ENCODE measurements at places on chromosomes 3 and 15.

DNA sequence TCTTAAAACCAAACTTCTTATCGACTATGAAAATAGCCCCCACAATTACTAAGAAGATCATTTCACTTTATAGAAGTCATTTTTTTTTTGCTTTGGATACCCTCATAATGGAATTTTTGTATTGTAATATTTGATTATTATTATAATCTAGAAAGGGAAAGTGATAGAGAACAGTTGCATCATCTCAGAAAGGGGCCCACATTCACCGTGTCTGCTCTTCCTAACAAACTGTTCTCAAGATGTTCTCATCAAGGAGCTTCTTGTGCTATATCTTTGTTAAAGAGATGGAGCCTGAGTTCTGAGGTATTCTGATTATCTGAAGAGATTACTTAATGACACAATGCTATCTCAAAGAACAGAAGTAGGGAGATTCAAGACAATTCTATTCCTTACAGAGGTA, 49.3 kb downstream of the MME start:
- DNase-seq = no peak

- no peak for DNase-seq
These were observed 80.0 kb downstream of the USP13 start for GRCh38 chr3:179732661-179733348.

- no peak for DNase-seq
These were observed 3.9 kb downstream of the CPOX start for GRCh38 chr3:98589331-98590036.

- no peak for DNase-seq
These were observed 46.2 kb downstream of the HMCES start for GRCh38 chr3:129324855-129325254.

- no peak for DNase-seq
These were observed 253.4 kb downstream of the OCA2 start for GRCh38 chr15:27845535-27846369.

GRCh38 chr3:156721687-156722618, 47.6 kb downstream of the TIPARP start:
- DNase-seq = no peak

DNA sequence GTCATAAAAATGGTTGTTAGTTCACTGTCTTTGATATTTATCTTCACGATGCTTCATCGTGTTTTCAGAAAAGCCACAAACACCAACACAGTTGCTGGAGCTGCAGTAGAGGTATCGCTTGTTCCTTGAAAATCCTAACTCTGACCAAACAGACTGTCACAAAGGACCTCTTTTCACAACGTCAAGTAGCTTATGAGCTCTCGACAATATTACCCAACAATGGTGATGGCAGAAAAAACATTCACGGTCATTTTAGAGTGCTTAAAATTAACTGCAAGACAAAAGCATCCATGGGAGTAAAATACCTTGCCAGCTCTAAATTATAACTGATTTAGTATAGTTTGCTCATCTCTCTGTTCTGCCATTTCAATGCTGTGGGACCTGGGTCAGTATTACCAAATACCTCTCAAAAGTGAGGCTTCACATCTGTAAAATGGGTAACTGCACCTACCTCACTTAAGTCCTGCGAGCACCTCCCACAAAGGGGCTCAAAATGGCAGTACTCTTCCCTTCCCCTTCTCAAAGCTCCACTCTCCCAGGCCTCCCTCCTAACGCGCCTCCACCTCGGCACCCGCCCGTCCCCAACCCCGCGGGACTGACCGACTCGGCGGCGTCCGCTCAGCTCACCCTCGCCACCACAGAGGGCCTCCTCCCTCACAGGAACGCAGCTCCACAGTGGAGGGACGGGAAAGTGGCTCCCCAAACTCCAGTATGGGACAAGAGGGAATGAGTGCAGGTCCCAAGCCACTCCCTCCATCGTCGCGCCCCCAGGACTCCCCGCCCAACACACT, 546 bp downstream of the TRIM59 start:
- DNase-seq = no peak

DNA sequence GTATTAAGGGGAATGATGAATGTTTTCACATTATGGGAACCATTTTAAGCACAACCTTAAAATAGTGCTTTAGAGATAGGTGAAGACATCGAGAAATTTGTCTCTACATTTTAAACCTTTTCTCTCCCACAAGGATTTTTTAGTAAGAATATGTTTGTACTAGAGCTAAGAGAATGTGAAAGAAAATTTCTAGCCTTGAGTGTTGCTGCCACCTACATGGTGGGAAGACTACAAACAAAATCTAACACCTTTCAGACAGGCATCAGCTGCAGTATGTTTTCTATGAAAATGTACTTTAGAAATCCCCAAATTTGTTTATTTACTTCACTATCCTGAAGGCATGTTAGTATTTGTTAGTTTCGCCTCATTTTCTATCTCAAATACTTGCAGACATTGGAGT, 247.4 kb downstream of the WDR72 start:
- no peak for DNase-seq

DNA sequence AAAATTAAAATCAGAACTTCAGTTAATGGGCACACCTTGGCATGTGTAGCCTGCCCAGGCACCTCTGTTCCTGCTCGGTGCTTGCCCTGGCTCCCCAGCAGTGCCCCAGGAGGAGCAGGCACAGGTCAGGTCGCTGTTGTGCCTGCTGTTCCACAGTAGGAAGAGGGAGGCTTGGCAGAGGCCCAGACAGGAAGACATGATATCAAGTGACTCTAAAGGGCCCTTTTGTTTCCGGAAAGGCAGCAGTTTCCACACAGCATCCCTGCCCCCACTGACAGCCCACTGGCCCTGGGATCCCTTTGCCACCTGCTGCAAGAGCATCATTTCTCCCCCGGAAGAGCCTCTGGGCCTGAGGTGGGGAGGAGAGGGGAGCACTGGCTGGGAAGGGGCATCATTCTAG, 40.5 kb upstream of the HES1 start:
- DNase-seq = peak; percentile 50

DNA sequence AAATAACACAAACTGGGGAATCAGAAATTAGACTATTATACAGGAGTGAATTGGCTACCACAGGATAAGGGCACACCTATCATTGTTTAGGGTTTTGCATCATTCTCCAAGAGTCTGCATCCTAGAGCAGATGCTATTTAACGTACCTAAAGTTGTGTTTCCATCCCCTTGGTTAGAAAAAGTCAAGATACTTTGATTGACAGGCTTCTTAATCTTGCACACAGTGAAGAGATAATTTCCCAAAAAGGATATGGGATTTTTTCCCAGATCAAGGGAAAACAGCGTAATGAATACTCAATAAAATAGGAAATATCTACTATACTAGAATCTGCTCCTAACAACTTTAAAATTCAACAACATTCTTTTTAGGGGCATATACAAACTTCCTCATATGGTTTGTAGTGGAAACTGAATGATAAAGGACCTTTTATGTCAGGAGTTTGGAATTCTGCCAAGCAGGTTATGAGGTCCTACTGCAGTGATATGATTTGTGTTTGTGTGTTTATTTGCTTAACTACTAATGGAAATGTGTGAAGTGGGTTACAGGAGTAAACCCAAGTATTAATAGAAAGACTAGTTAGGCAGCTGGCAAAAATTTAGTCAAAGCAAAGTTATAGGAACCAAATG, 124.1 kb upstream of the MME start:
- no peak for DNase-seq

GRCh38 chr3:132730891-132731580, 8.8 kb upstream of the NPHP3 start:
- peak; percentile 38 for DNase-seq

GRCh38 chr3:36403661-36404060, 23.4 kb downstream of the STAC start:
- no peak for DNase-seq

GRCh38 chr3:136838641-136839555, 20.0 kb downstream of the SLC35G2 start:
- peak; percentile 60 for DNase-seq

- no peak for DNase-seq
These were observed 58.3 kb upstream of the TMEM115 start for GRCh38 chr3:50417637-50418033.

- no peak for DNase-seq
These were observed 127.0 kb downstream of the STAG1 start for GRCh38 chr3:136624894-136625815.

DNA sequence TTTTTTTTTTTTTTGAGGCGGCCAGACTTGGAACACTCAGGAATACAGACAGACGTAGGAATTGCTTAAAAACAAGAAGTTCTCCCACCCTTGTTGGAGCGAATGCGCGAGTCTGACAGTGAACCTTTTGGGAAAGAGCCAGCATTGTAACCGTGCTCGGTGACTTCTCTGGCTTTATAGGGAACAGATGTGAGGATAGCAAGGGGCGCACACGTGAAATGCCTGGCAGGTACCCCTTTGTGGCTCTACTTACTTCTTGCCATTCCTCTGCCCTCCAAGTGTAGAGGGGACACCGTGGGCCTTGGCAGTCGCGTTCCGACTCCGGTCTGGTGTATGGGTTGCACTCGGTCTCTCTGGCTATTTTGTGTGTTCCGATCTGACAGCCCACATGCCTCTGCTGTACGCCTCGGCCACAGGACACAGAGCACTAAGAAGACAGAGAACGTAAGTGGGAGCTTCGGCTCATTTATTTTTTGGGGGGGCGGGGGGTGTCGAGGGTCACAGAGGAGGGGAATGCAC, 126.4 kb downstream of the ADAMTS9 start:
- no peak for DNase-seq

DNA sequence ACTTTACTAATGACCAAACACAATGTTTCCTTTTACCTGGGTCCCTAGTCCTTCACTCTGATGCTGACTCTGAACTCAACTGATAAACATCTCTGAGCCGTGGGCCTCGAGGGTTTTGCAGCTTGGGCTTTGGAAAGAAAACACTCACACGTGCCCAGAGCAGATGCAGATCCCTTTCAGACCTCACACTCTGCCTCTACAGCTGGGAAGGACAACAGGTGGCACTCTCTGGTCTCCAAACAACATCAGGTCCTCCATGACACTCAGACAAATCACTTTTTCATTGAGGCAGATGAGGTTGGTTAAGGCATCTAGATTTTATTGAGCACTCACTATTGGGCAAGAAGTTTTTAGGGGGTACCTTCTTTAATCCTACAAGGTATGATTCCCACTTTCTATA, 64.7 kb upstream of the NTRK3 start:
- DNase-seq = no peak

GRCh38 chr15:62208367-62208766, 43.3 kb upstream of the C2CD4B start:
- DNase-seq = no peak

DNA sequence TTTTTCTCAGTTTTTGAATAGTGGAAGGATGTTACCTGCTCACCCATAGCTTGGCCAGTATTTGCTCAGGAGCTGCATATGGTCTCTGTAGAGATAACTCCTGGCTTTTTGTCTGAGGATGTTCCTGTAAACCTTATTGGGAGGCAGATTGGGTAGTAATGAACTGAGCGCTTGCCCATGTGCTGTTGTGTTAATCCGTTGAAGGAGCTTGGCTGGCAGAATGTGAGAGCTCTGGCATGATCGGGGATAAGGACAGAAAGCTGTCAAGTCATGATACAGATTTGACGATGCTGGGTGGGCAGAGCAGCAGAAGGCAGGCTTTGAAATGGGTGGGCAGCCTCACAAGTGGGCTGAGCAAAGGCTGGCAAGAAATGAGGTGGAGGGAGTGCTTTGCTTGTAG, 27.4 kb downstream of the SH3GL3 start:
- no peak for DNase-seq

GRCh38 chr3:100606894-100607512, 2.4 kb upstream of the ADGRG7 start:
- DNase-seq = no peak

DNA sequence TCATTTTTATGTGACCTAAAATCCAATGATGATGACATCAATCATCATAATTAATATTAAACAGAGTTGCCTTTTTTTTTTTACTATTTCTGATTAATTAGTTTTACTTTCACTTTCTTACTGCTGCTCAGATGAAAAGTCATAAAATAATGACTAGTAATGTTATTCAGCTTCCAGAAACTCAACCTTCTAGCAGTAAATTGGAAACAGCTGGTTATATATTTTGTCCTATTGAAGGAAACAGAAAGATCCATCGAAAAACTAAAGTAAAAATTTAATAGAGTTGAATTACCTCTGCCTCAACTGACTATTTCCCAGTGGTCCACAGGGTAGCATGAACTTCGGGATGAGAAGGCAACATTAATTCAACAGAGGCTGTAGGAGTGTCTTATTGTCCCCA, 107.1 kb upstream of the PTX3 start:
- DNase-seq = no peak

DNA sequence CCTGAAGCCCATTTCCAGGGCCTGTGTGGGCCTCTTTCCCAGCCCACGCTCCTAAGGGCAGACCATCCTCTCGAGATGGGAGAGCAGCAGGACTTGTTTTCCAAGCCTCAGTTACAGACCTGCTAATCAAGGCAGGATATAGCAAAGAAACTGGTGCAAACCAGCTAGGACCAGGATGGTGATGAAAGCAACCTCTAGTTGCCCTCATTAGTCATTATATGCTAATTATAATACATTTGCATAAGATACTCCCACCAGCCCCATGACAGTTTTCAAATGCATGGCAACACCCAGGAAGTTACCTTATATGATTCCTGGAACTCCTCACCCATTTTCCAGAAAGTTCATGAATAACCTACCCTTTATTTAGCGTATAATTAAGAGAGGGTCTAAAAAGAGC, 34.4 kb upstream of the TRH start:
- no peak for DNase-seq

DNA sequence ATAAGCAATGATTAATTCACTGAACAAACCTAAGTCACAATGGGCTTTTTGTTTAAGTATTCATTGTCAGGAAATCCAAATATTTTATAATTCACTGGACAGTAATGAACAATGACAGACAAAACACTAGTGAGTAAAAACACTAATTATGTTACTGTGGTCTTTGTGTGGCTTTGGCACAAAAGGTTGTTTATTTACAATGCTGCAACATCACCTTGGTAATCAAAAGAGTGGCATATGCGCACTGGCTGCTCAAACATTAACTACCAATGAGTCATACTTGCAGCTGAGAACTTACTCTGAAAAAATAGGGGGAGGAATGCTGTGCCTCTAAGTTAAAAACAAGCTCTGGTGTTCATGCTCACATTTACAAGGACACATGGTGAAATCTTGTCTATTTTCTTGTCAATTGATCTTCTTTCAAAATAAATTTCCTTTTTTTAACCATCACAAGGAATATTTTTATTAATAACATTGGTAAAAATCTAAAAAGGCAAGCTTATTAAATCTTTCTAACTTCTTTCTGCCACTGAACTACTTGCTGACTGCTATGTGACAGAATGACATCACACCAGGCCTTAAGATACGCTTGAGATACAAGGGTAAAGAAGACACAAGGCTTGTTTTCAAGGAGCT, 85.2 kb upstream of the PPIB start:
- DNase-seq = no peak

GRCh38 chr3:127426444-127427153, 138.8 kb upstream of the PRR20G start:
- DNase-seq = no peak

- peak; percentile 80 for DNase-seq
These were observed 267.1 kb downstream of the RPLP1 start for GRCh38 chr15:69719527-69720240.

DNA sequence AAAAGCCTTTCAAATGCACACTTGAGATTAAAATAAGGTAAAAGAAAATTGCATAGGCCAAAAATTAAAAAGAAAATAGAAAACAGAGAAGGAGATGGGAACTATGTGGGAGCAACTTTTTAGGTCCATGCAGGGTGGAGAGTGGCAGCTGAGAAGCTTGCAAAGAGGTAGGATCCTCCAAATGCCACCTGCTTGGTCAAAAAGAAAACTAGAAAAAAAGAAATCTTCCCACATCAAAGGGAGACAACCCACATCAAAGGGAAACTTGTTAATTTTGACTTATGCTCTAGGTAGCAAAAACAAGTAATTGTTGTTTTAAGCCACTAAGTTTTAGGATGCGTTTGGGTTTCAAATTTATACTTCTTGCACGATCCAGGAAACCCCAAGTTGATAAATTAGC, 342.9 kb downstream of the IL20RB start:
- DNase-seq = no peak
